ENCODE measurements at places on chromosomes 4 and X.

DNA sequence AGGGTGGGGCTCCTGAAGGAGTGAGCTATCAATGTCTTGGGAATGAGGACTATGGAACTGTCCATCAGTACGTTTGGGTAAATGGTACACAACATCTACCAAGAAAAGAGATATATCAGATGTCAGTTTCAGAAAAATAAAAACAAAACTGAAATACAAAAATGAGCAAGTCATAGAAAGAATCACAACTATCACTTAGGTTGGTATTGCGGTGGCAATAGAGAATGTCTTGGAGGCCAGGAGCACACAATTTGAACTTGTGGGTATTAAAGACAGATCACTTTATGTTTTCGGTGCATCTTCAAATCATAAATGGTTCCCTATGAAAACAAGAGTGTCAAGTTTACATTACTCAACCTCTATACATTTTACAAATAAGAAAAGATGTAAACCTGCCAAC is 176.8 kb downstream of the CHM start:
- no peak for DNase-seq

GRCh38 chr4:82578935-82579334 is 17.1 kb upstream of the TMEM150C start:
- DNase-seq: no peak

- DNase-seq: no peak
Observed at GRCh38 chr4:107452717-107453630, 267.1 kb downstream of the PAPSS1 start.

- no peak for DNase-seq
Observed at GRCh38 chr4:93605163-93605562, 223.4 kb upstream of the ATOH1 start.

DNA sequence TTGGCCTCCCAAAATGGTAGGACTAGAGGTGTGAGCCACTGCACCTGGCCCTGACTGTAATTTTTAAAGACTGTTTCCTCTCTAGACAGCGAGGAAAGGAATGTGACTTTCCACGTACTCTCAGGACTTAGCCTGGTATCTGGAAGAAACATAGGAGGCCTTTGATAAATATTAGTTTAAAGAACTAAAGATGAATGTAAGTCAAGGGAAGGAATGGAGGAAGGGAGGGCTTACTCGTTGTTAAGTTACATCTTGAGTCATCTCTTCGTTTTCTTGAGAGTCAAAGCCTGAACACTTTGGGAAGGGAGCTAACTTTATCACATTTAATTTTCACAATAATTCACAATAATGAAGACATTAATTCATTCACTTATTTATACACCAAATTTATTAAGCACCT is 7.2 kb upstream of the LNX1 start:
- DNase-seq: no peak

DNA sequence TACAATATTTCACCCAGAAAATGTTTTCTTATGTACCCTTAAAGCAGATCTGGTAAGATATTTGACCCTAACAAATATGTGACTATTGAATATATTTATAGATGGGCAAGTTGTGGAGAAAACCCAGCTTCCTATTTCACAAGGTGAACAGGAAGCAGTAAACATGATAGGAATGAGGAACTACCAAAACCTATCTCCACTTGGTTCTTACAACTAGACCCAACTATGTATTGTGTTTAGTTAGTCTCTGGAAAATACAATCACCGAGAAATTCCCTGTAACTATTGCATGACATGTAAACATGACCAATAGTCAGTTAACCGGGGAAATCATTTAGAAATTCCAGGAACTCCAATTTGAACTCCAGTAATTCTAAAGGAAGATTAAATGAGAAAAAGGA is 8.4 kb upstream of the RXFP1 start:
- DNase-seq: no peak

GRCh38 chrX:758917-759316 is 128.3 kb downstream of the SHOX start:
- DNase-seq: no peak

DNA sequence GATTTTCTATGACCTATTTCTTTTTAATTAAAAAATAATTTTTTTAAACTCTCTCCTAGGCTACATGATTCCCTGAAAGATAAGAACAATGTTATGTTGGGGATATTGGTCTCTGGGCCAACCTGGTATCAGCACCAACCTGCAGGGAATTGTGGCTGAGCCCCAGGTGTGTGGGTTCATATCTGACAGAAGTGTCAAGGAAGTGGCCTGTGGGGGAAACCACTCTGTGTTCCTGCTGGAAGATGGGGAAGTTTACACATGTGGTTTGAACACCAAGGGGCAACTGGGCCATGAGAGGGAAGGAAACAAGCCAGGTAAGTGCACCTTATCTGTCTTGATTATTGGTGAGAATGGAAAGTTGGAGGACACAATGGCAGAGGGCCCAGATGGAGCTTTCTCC is 13.5 kb downstream of the HERC3 start:
- no peak for DNase-seq

DNA sequence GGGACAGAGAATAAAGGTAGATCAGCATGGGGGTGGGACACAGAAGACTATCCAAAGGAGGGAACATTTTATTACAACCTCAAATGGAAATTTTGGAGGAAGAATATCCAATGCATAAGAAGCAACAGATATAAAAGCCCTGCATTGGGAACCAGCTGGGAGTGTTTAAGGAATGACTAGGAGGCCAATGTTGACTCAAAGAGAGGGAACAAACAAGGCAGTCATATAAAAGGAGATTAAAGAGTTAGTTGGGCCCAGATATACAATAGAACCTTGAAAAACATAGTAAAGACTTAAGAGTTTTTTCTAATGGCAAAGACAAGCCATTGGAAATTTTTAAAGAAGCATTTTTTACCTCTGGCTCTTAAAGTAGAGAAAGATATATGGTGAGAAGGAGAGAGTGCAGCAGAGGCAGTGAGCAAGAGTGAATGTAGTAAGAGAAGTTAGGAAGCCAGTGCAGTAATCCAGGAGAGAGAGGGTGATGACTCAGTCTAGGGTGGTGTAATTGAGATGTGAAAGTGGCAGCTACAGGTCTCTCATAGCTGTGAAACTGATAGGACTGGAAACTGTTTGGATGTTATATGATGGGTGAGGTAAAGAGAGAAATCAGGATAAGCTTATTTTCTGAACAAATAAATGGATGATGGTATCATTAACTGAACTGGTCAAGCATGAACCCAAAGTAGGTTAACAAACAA is 182.2 kb upstream of the ATOH1 start:
- no peak for DNase-seq

- no peak for DNase-seq
Observed at GRCh38 chr4:138205531-138206233, 36.5 kb downstream of the SLC7A11 start.

DNA sequence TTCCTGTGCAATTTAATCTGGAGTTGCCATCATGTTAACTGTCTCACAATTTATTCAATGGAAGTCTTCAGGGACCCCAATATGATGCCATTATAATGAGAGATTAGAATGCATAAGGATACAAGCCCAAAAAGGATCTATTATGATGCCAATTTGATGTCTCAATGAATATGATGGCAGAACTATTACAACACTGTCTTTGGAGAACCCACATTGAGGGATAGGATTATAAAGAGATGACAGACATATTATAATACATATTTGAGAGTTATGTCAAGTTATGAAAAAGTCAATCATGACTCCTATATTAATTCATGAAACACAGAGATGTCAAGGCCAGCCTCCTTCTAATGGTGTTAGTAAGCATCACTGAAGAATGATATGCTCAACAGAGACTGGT is 1358.4 kb downstream of the PCDH19 start:
- DNase-seq: no peak

- no peak for DNase-seq
Observed at GRCh38 chr4:184364100-184364921, 110.0 kb downstream of the IRF2 start.

DNA sequence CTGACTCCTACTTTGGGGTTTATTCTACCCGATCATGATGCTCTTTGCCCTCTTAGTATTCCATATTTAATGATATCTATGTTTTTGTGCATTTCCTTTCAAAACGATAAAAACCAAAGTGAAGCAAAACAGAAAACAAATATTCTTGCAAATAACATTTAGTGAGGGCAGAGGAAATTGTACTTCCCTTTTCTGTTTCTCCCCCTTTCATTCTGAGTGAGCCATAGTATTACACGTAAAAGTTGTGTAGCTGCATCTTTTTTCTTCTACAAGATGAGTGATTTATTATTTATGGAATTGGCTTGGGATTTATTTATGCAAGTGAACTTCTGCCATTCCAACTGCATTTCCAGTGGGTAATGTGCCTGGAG is 109.9 kb downstream of the AFF2 start:
- no peak for DNase-seq

DNA sequence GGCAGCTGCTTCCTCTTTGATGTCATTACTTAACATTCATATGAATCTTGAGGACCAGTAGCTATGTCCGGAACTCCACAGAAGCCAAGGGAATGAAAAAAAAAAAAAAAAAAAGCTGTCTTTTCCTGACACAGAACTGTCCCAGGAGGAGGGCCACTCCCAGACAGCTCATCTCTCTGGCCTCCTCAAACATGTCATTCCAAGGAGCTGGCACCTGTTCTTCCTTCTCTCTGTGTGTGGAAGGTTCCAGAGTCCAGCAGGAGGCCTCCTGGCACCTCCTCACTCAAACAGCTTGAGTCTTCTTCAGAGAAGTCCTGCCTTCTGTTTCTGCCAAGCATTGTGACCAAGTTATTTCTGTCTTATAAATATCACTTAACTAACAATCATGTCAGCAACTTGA is 458.5 kb downstream of the AFF2 start:
- no peak for DNase-seq

- DNase-seq: peak; percentile 18
Observed at GRCh38 chrX:78104447-78105176, 564 bp downstream of the PGK1 start.

DNA sequence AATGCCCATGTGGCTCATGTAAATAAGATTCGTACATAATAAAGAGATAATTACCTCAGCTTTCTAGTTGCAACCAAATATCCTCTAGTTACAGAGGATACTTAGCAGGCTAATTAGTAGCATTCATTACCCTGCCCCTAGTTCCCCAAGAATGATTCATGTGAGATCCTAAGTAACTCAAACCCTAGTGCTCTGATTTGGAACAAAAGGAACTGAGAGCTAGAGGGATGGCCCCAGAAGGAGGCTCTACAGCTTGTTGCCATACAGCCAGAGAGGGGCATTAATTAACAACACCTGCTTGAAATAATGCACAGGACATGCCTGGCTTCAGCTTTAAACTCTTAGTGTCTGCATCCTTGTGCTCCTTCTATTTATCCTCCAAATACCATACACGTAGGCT is 32.6 kb upstream of the CBR4 start:
- DNase-seq: no peak

DNA sequence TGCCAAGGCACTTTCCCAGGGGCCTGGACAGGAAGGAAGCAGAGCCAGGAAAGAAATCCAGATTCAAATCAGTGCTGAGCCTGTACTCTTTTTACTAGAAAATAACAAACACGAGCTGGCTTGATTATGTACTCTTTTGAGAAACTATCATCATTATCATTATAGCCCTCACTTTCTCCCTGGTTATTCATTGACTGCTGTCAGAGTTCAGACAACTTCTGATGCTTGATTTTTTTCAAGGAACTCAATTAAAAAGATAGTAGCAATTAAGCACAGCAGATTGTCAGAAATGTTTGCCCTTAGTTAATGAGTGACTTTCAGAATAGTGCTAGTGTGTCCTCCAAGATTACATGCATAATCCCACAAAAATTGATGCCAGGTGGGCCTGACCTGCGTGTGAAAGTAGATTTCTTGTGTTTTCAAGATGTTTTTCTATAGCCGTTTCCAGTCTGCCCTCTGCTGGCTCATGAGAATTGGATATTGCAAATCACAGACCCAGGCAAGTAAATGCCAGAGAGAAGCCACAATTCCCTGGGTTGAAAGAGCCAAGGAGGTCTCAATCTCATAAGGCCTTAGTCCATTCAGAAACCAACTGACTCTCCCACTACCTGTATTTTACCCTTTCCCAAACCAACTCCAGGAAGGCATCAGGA is 14.3 kb upstream of the PNPLA4 start:
- DNase-seq: no peak

- DNase-seq: no peak
Observed at GRCh38 chrX:37658343-37659030, 27.1 kb upstream of the XK start.

DNA sequence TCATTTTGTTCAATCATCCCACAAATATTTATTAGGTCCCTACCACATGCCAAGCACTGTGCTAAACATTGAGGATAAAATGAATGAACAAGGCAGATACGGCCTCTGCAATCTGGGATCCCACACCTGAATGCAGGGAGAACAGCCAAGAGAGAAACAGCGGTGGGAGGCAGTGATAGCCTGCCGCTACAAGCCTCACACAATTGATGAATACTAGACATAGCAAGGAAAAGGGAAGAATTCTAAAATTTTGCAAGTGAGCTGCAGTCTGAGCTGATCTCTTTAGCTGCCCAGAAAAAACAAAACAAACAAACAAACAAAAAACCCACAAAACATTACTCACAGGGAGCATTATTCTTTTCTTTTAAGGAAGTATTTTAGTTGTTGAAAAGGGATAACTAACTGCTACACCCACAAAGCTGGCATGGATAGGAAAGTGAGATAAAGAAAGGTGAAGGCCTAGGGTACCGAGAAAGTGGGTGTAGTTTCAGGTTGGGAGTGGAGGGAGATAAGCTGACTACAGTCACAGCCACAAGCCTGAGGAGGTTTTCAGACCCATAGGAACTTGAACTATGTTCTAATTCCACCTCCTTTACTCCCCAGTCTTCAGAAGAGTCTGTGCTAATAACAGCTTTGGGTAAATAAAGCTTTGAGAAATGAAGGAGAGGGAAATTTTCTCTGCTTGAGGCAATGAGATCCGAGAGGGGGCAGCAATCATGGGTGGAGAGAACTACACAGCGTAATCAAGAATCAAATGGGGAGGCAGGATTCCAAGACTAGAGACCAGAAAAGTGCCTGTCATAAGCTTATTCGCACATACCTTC is 85.4 kb downstream of the SH3RF1 start:
- no peak for DNase-seq

DNA sequence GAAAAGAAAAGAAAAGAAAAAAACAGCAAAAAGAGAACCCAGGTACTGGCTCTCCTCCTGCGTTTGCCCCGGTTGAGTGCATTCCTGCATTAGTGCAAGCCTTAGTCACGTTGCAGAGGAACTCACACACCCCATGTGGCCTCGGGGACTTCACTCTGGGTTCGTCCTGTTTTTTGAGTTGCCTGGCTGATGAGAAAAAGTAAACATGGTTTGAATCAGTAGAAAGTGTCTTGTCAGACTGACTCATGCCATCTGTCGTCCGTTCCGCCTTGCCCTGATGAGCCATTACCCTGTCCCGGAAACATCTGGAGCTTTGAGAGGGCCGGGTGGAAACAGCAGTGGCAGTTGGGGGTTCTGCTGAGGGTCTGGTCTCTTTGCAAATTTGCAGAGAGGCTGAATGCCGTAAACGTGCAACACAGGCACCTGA is 16.3 kb downstream of the CD99 start:
- DNase-seq: peak; percentile 51

GRCh38 chr4:136680271-136680670 is 852.0 kb downstream of the PCDH18 start:
- DNase-seq: no peak

DNA sequence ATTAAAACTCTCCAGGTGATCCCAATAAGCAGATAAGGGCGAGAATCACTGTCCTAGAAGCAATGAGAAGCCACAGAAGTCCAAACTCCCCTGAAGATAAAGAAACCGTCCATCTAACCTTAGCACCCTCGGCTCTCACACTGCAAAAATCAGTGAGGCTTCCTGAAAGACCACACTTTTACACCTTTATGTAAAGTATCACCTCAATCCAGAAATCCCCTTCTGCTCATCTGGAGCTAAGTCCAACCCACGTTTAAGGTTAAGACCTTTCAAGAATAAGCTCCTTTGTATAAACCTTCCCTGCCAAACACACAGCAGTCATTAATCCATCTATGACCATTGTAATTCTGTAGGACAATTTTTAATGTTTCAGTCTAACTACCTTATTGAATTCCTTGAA is 41.7 kb downstream of the LIN54 start:
- DNase-seq: no peak

All from activated CD4-positive, alpha-beta T cell treated with anti-CD3 and anti-CD28 coated beads, Interleukin-2, amount 50 U/mL, for 1 hour (primary cell).